Neural crest cell (in vitro differentiated cells): ENCODE measurements at places on chromosomes 4 and X.
A peak's percentile ranks its signal among the peaks of the same experiment; 100 is the strongest.

DNA sequence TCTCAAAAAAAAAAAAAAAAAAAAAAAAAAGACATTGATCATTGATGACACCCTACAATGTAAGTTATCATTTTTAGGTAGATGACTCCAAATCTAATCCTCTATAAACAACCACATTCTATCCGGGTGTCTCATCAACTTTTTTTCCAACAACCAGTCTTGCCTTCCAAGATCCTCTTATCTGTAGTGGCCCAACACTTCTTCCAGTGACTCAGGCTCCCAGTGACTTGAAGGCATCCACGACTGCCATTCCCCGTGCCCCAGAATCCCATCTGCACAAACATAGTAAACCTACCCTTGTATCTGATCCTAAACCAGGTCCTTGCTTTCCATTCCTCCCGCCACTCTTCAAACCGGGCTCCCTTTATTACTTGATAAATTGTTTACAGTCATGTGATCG, 15.6 kb upstream of the TSPAN5 start:
- DNase-seq, result no peak

DNA sequence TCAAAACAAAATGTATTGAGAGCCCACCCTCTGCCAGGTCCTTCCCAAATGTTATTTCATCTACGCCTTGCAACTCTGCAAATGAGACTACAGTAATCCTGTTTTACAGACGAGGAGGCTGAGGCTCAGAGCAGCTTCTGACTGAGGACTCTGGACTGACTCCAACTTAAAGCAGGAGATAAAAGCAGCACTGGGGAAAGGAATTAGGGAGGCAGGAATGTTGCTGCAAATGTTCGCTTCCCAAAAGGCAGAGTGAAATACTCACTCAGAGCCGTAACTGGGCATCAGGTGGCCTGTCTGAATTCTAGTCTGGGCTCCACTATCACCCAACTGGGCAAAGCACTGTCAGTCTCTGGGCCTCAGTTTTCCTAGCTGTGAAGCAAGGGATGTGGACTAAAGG, 94.7 kb upstream of the SRD5A3 start:
- no peak for DNase-seq

DNA sequence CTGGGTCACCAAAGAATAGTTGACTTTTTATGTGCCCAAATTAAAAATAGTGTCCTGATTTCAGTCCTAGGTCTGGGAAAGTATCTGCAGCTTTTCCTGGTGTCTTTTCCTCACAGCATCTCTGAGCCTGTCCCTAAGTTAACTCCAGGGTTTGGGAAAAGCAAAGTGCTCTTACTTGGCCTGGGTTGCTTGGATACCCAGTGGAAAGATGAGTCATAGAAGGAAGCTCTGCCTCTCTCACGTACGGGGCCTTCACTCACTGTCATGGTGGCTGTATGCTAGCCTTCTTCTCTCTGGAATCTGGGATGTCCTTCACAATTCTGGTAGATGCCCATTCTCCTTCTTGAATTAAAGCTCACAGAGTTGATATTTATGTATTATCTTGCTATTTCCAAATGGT, 607.3 kb downstream of the ANKRD50 start:
- no peak for DNase-seq

- no peak for DNase-seq
Observed at GRCh38 chr4:47703956-47704355, 133.9 kb downstream of the CORIN start.

- DNase-seq, result no peak
Observed at GRCh38 chr4:87946766-87947165, 28.7 kb upstream of the SPP1 start.

DNA sequence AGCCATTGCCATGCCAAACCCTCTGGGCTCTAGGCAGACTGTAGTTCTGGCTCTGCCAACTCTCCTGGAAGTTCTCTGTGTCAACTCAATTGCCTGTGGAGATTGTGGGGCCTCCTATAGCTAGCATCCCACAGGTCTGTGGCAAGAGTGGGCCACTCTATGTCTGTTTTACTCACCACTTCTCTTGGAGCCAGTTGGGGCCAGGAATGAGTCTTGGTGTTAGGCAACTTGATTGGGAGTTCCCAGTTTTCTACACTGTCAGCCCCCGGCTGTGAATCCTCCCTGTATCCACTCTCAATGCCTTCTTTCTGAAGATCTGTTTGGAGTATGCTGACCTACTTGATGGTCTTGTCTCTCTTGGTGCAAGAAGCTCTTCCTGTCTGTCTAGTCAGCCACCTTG, 48.2 kb upstream of the EPGN start:
- DNase-seq, result no peak

GRCh38 chr4:992297-993110, 700 bp downstream of the SLC26A1 start:
- no peak for DNase-seq

GRCh38 chrX:107226757-107227156, 20.3 kb downstream of the DNAAF6 start:
- DNase-seq, result no peak

GRCh38 chr4:145938618-145939440, at the start of gene ZNF827:
Gene ZNF827 (minus strand): TSS chr4:145938823. CDS start chr4:145938407, 416 bp downstream.
- DNase-seq, result peak; percentile 58

DNA sequence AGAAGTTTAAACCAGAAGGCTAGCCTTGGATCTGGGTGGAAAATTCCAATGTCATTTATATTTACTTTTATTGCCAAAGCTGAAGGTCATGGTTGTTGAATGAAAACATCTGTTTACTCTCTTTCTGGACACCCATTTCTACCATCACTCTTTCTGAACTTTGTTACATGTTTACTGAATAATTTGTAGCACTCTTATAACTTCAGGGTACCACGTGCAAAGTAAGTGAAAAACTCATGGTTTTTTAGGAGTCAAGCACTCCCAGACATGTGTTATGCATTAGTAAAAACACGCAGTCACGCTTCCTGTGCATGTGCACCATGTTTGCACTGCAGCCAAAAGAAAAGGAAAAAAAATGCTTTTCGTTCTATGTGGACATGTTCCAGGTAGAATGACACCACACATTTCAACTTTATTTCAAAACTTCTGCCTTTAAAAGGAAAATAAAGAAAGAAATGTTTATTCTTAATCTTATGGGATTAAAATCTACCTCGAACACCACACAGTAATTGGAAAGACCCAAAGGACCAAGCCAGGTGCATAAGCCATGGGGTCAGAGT, 31.4 kb upstream of the ADH1C start:
- DNase-seq, result no peak

GRCh38 chrX:119870626-119871131, 854 bp downstream of the RNF113A start:
- no peak for DNase-seq

DNA sequence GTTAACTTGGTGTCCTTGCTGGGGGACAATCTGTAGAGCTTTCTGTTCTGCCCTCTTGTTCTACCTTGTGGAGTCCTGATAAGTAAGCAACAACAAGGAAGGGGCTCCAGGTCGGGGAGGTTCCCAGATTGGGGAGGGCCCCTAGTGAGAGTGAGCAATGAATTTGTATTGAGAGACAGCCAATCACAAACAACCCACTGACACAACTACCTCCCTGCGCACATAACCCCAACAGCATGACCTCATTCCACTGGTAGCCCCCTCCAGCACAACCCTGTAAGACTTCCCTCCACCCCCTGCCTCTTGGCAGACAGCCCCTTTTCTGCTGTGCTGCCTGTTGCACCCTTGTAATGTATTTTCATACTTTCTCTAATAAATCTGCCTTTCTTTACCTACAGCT, 19.7 kb upstream of the PNPLA4 start:
- no peak for DNase-seq

DNA sequence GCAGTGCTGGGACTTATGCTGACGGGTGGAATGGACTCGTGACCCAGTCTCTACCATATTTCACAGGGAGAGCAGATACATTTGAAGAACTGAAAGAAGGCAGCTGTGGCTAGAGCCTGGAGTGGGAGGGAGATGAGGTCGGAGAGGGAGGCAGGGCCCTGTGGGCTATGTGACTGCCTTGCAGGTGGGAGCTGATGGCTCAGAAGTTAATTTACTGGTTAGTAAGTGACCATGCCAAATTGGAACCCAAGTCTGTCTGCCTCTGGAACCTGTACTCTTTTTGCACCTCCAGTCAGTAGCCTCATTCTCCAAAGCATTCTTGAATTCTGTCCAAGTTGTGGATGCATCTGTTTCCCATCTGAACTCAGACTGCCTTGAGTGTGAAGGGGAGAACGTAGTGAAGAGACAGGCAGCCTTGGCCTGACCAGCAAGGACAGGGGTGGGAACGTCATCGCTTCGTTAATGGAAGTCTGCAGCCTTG, 92.3 kb downstream of the REPS2 start:
- no peak for DNase-seq

- no peak for DNase-seq
Observed at GRCh38 chr4:6226506-6226905, 26.2 kb upstream of the JAKMIP1 start.

GRCh38 chr4:173426064-173426463, 27.1 kb upstream of the SCRG1 start:
- no peak for DNase-seq

GRCh38 chrX:27186671-27187070, 276.5 kb downstream of the PPP4R3C start:
- peak; percentile 8 for DNase-seq

GRCh38 chrX:137823257-137823656, 257.3 kb downstream of the ZIC3 start:
- DNase-seq, result no peak

DNA sequence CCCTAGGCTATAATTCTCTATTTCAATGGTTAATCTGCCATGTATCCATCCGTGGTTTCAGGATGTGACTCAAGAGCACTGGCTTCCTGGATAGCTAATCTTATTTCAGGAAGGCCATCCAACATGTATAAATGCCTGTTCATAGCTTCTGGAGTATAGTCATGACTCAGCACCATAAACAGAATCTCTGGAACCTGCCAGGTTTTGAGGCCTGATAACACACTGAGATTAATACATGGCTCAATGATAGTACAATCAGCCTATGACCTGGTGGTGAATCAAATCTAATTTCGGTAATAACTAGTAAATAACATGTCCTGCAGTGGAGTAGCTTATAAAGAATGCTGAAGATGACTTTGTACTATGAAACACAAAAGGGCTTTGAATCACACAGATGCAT, 5.7 kb upstream of the IL13RA2 start:
- no peak for DNase-seq

DNA sequence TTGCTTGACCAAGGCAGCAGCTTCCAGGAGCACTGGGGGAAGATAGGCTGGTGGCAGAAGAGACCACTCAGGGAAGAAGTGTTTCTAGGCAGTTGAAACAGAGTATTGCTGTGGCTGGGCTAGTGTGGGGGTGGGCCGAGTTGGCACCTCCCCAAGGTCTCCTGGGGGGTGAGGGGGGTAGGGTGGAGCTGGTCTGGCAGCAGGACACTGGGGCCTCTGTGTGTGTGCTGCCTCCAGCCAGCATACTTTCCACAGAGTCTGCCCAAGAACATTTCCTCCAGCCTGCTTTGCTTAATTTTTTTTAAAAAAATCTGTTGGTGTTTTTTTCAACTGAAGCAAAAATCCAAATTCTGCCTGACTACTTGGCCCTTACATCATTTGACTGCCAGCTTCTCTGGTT, 4.0 kb downstream of the ITIH6 start:
- no peak for DNase-seq

GRCh38 chr4:82515705-82516104, 46.1 kb downstream of the TMEM150C start:
- DNase-seq, result no peak

GRCh38 chr4:3374667-3375066, 67.1 kb upstream of the HGFAC start:
- no peak for DNase-seq

DNA sequence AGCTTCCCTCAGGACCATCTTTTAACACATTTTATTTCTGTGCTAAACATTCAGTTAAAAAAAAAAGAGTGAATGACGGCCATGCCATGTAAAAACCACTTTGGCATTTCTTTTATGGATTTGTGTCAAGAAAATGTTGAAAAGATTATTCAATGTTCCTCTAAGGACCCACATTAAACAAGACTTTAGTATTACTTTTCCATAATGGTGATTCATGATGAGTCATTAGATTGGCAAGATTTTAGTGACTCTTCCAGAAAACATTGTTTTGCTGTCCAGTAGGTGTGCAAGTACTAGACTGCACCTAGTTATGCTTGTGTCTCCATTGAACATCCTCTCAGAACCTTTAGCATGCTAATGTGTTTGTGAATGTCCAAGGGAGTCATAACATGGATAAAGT, 748.6 kb downstream of the STPG2 start:
- DNase-seq, result no peak

- DNase-seq, result no peak
Observed at GRCh38 chrX:40772290-40772689, 36.9 kb upstream of the MED14 start.

- DNase-seq, result no peak
Observed at GRCh38 chr4:128590773-128591172, 218.7 kb upstream of the JADE1 start.
